DMS 273 treated with DMSO at 0.1 percent for 48 hours (cell line): ENCODE measurements at places on chromosomes 12 and 14.
A peak's percentile ranks its signal among the peaks of the same experiment; 100 is the strongest.

DNA sequence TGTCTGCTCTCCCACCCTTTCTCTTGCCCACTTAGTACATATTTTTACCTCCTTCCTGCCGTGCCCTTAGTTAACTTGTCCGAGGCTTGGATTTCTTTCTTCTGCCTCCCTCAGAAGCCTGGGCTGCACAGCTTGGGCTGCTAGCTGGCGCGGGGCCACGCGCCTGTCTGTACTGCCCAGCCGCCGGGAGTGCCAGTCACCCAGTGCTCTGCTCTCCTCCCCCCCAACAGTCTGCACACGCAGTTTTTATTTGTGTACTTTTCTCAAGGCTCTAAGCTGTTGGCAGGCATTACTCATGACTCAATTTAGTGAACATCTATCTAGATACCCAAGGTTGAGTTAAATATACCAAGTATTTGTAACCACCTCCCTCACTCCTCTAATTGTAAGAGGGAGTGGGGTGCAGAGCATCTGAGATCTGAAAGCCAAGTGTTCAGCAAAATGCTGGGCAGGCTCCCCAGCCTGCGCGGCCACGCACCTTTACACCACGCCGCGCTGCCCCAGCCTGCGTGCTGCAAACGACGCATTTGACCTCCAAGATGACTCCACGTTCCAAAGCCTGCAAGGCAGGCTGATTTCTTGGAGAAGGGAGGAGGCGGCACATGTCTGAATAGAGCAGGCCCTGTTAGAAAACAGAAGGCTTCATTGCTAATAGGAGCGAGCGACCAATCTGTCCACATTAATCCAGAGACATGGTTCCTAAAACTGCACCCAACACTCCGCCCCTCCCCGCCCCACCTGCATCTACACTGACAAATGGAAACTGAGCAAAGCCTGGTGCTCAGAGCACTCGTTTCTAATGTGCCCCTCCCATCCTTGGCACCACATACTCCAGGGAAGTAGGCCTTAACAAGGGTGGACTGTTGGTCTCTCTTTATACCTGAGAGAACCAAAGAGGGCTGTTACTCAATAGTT lies 18.2 kb upstream of the CACNA2D4 start:
- peak; percentile 73 for DNase-seq

GRCh38 chr14:87203346-87203745 lies 789.6 kb downstream of the GALC start:
- DNase-seq = no peak

DNA sequence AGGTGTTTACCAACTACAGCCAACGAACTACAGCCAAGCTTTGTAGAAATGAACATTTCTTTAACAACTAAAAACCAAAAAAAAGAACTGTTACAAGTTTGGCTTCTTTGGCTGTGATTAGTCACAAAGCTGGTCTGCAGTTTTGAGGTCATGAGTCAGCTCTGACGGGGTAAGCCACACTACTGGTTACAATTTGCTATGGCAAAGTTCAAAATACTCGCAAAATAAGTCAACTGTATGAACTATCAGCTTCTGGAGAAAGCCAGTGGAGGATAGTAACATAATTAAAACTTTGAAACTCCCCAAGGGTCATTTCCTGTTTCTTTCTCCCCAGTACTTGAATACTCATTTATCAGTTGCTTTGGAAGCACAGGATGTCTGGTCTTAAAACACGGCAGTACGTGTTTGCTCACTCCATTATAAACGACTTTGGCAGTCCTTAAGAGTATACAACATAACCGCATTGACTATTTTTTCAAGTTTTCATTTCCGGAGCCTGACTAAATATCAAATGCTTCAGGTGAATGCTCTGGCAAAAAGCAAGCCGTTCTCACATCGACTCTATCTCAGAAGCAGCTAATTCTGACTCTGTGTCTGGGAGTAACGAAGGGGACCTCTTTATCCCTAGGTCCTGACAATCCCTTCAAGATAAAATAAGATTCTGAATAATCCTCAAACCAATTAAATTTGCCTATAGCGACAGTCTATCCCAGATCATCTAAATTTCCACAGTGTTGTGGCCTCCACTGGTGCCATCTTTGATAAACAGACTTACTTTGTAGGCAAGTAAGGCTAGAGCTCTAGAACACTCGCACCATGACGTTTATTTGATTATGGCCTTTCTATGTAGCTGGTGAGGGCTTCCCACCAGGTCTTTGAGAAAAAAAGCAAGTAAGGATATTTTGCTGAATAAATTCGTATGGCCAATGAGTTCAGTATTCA lies 10.6 kb downstream of the PHLDA1 start:
- DNase-seq = no peak

DNA sequence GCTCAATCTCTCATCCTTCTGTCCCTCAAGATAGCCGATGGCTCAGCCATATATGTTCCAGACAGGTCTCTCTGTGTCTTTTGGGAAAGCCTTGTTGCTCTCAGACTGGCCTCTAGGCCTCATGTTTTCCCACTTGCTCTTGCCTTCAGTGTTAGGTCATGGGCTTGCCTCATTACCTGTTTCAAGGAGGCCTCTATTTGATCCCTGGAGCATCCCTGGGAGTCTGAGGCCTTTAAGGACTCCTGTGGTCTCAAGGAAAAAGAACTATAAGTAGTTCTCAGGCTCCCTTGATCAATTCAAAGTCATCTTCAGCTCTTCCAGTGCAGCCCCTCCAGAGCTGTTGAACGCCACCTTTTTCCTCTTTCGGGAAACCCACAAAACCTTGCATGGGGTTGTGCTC lies 47.9 kb downstream of the NTF3 start:
- no peak for DNase-seq

GRCh38 chr12:125683748-125684381 lies 618.6 kb downstream of the AACS start:
- no peak for DNase-seq

GRCh38 chr12:101909646-101910045 lies 32.3 kb downstream of the DRAM1 start:
- no peak for DNase-seq

DNA sequence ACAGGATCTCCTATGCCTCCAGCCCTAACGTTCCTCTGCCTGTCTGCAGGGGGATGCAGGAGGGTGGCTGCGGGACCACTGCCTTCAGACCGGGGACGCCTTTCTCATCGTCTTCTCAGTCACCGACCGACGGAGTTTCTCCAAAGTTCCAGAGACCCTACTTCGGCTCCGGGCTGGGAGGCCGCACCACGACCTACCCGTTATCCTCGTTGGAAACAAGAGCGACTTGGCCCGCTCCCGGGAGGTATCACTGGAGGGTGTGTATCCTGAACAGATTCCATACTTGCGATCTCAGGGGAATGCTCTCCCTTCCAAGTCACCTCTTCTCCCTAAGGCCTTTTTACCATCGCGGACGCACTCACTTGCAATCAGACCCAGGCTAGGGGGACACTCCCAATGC lies 3.0 kb downstream of the REM2 start:
- DNase-seq = no peak

DNA sequence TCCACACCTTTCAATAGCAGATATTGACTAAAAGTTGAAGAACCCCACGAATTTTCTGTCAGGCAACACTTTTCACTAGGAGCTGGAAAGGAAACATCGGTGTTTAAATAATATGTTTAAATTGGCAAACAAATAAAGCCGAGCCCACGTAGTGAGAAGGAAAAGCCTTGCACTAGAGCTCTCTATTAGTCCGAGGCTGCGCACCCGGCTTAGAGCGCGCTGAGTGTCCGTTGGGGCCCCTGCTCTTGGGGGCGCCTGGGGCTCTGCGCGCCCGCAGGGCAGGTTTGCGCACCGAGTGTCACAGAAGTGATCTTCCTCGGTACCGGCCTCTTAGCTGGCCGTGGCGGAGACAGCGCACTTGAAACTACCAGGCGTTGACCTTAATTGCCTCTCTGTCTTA lies 6.4 kb downstream of the TTC6 start:
- no peak for DNase-seq

DNA sequence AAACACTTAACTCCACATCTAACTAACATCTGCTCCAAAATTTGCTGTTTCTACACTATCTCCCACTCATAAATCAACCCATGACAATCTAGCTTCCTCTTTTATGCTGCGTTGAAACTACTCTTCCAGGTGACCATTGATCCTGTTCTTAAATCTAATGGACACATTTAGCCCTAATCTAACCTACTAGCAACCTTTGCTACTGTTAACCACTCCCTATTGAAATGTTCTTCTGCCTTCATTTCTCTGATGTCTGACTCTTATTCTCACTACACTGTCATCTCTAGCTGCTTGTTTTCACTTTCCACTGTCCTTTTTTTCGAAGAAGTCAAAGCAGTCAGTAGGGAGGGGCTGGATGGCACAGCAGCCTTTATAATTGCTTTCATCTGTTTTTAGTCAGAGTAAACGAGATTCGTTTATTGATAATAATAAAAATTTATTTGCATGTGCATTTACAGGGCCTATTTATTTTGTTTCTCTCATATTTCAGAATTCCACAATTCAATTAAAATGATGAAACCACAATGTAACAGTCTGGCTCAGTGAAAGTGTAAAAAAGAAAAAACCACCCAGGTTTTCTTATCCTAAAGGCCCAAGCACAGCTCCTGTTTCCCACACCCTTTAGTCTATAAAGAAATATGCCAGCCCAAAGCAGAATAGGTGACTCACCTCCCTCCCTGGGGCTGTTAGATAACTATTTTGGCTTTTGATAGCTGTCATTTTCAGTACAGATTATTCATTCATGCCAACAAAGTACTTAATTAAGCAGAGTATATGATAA lies 44.9 kb downstream of the ATP2B1 start:
- no peak for DNase-seq

DNA sequence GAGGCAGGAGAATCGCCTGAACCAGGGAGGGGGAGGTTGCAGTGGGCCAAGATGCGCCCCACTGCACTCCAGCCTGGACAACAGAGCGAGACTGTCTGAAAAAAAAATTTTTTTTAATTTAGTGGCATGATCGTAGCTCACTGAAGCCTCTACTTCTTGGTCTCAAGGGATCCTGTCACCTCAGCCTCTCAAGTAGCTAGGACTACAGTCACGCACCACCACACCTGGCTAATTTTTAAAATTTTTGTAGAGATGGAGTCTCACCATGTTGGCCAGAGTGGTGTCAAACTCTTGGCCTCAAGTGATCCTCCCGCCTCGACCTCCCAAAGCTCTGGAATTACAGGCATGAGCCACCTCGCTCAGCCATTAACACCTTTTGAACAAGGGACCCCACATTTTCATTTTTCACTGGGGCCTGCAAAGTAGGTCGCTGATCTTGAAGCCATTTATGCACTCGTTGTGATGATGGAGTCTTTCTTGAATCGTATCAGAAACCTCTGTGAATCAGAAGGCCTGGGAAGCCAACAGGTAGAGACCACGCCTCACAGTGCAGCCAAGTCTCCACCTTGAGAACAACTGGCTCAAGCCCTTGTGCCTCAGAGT lies 5.9 kb downstream of the HCAR1 start:
- no peak for DNase-seq

DNA sequence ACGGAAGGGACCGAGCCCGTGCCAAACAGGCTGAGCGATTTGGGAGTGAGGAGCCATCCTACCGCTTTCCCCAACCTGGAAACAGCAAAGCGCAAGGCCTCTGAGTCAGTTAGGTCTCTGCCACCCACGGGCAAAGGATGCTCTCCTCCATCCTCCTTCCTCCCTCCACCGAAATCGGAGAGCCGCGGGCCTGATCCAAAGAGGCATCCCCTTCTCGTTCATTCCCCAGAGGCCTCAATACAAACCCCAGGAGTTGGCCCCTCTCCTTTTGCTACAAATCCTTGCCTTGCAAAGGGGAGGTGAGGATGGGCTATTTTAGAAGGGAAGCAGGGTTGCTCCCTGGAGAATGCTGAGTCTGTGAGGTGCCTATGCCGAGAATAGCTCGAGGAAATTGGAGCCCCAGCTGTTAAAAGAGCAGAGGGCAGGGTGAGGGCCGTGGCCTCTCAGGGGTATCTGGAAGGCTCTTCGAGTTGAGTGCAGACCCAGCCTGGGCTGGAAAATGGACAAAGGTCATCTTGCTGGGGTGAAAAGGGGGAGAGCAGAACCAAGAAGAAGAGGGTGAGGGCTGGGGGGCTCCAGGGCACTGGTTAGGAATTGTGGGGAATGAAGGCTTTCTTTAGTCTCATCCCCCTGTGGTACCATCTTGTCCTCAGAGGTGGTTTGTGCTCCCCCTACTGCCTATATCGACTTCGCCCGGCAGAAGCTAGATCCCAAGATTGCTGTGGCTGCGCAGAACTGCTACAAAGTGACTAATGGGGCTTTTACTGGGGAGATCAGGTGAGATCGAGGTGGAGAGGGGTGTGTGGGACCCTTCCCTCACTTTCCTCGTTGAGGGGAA lies 1.1 kb downstream of the TPI1 start:
- DNase-seq = no peak

DNA sequence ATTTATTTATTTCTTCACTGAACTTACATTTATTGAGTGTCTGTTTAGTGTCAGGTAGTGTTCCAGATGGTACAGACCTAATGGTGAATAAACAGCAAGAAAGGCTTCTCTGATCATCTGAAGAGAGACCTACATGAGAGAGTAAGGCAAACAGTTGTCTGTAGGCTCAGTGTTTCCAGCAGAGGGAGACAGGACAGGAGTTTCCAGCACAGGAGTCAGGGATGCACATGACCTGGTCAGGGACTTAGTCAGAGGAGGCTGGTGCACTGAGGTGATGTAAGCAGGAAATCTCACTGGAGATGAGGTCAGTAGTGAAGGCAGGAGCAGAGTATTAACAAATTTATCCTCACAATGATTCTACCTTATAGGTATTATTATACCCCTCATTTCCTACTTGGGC lies 233.2 kb downstream of the MDGA2 start:
- DNase-seq = no peak

- DNase-seq = no peak
Measured at GRCh38 chr12:103956509-103957027, 9.1 kb upstream of the TDG start.

DNA sequence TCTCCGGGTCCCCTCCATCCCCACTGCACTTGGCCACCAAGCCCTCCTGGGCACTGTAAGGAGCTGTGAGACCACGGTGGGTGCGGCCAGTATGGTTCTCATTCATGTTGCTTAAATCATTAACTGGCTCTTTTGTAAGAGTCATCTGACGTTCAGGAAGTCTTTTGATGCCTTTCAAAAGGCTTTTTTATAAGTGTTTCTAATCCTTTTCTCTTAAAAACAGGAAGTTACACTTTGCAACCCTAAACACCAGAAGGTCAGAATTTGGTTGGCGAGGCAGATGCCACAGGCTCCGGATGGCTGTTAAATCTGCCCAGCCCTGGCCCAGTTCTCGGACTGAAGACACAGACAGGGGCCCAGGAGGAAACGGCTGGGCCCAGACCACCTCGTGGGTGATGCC lies 26.1 kb upstream of the DIO3 start:
- DNase-seq = no peak

DNA sequence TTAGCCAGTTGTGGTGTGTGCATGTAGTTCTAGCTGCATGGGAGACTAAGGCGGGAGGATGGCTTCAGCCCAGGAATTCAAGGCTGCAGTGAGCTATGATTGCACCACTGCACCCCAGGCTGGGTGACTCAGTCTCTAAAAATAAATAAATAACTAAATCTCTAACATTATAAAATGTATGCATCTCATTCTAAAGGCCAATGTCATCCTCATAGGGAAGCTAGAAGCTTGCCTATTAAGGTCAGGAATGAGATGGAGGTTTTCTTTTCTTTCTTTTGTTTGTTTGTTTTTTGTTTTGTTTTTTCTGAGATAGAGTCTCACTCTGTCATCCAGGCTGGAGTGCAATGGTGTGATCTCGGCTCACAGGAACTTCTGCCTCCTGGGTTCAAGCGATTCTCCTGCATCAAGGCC lies 48.8 kb upstream of the PAPLN start:
- no peak for DNase-seq

GRCh38 chr12:90366286-90366685 lies 588.7 kb downstream of the CCER1 start:
- DNase-seq = no peak
